Ammon's horn (tissue), 1 donor: ENCODE measurements at places on chromosomes 2 and 18.

GRCh38 chr2:140797718-140798117 lies 1333.1 kb downstream of the LRP1B start:
- no peak for DNase-seq

DNA sequence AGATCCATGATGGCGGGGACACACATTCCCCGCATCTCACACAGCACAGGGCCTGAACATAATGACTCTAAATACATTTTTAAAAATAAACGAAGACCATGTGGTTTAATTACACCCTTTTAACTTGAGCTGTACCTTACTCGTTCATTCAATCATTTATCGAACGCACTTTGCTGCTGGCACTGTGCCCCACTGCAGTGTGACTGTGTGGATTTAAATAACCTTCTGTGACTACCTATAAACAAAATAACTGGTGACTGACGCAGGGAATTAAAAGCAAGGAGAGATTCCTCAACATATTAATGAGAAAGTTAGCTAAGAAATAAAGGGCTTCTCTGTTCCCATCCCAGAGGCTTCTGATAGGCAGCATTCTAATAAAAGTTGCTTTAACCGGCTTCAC lies 10.9 kb upstream of the FZD7 start:
- DNase-seq, result no peak

- DNase-seq, result no peak
These were observed 568.2 kb downstream of the THSD7B start for GRCh38 chr2:137333386-137334165.

DNA sequence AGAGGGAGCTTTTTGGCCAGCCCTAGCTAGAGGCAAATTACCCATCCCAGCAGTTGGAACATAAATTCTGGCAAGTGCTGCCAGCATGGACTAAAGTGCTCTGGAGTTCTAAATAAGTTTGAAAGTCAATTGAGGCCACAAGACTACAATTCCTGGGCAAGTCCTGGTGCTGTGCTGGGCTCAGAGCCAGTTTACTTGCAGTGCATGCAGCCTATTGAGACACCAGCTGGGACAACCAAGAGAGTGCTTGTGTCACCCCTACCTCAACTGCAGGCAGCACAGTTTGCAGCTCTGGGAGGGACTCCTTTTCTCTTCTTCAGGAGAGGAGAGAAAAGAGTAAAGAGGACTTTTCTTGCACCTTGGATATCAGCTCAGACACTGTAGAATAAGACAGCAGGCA lies 277.2 kb upstream of the TMEFF2 start:
- DNase-seq, result no peak

DNA sequence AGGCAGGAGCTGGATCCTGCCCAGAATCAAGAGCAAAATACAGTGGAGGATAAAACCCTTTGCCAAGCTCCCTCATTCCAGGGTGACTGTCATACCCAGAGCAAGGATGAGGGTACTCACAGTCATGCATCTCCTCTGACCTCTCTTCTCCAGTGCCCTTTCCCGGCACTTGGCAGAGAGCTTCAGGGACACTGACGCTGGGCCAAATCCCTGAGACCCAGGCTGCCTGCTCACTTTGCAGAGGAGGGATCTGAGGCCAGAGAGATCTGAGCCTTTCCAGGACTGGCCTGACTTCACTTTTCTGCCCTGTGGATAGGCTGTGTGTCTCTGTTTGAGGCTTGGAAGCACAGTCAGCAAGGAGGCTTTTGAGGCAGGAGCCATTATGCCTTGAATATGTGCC lies 330.0 kb downstream of the CELF4 start:
- no peak for DNase-seq

- DNase-seq, result no peak
These were observed 36.9 kb upstream of the BMPR2 start for GRCh38 chr2:202339071-202339870.

DNA sequence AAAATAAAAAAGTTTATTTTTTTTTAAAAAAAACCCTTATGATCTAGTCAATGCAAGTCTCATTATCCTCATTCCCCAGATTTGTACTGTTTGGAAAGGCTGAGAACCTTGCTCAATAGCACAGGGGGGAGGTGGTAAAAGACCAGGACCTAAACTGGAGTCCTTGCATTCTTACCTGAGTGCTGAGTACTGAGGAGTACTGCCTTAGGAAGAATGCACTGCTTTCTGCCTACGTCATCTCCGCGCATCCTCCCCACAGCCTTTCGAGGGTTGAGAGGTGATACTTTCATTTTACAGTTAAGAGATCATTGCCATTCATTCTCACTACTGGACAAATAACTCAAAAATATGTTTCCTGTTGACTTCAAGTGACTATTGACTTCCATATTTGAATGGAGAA lies 73.8 kb downstream of the MAP3K20 start:
- no peak for DNase-seq

DNA sequence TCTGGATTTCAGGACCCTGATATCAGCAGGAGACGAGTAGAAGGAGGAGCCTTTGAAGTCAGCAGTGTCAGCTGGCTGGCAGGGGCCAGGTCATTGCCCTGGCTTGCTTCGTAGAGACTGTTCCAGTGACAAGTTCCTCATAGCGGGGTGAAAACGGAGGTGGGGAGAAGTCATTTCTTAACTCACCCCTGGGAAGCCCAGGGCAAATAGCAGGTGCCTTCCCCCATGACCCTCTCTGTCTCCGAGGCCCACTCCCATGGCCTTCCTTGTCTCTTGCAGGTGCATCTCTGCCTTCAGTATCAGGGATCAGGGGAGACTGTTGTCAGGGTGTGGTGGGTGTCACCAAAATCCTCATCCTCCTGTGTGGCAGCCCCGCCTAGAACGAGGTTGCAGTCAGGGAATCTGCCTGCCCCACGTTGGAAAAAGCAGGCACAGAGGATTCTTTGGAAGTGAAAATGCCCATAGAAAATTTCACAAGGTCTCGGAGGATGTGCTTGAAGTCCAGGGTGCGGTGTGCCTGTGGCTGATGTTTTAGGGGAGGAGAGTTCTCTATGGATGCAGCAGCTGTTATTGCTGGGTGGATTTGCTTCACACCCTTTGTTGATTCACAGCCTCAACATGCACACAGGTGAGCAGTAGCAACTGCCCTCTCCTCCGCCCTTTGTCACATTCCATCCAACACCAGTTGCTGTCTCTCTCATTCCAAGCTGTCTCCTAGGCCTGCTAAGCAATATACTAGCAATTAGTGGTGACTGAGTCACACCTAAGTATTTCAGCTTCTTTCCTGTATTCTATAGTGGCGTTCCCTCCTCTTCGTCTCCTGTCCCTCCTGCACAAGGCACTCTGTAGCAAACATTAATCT lies 142.6 kb upstream of the FHL2 start:
- no peak for DNase-seq
